ENCODE measurements at places on chromosomes 3 and 15. TPM values are rescaled to one million over a fixed set of nuclear protein-coding genes. Genes with fewer than 3 reads are reported as not detected.

GRCh38 chr3:169150920-169151319 is 512.6 kb downstream of the MECOM start:
- no peaks in the 10 kb centered on the region for H3K36me3 ChIP-seq
- peaks cover 46% of the 10 kb centered on the region for H3K27me3 ChIP-seq
- peaks cover 5% of the 10 kb centered on the region for H3K4me1 ChIP-seq
- H3K27ac ChIP-seq: no peak overlapping the region

- no peaks in the 10 kb centered on the region for H3K4me1 ChIP-seq
- no peak overlapping the region for H3K27ac ChIP-seq
- H3K4me3 ChIP-seq: no peak overlapping the region
Observed at GRCh38 chr3:197149-197827, 725 bp downstream of the CHL1 start.

- H3K4me3 ChIP-seq: no peak within 1 kb of the TSS
- DNase-seq: peak; percentile 97
- H3K4me1 ChIP-seq: no peaks in the 10 kb centered on the region
- no peaks in the 10 kb centered on the region for H3K36me3 ChIP-seq
Observed at GRCh38 chr3:187139126-187139894, at the start of gene RPL39L. TSS of gene RPL39L (minus strand) at chr3:187139496. CDS start at chr3:187121300, 18,196 bp downstream.

The GPR15 gene
- not detected for total RNA-seq

DNA sequence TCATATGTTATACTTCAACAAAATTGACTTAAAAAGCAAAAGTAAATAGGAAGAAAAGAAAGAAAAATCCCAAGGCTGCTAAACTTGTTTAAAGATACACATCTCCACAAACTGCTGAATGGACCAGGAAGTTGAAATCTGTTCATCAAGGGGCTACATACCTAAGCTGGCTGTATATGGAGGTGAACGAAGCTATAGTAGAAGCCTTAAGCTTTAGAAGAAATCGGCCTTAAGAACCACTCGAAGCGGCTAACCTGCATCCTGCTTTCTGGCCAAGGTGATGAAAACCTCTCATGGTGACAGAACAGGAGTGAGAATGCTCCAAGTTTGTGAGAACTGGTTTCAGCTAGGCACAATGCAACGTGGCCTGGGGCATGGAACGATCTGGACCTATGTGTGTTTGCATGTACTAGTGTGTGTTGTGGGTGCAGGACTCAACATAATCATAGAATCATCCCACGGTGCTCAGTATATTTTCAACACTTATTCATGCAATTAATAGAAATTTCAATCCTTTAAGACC is 31.3 kb upstream of the SPTBN5 start:
- peaks cover 15% of the 10 kb centered on the region for H3K36me3 ChIP-seq
- H3K4me1 ChIP-seq: peaks cover 19% of the 10 kb centered on the region
- no peaks in the 10 kb centered on the region for H3K27me3 ChIP-seq
- DNase-seq: no peak
- H3K27ac ChIP-seq: no peak overlapping the region
- H3K4me3 ChIP-seq: no peak overlapping the region

The FILIP1L gene
- total RNA-seq: 0.45 TPM

- no peak overlapping the region for H3K4me3 ChIP-seq
- no peak overlapping the region for H3K27ac ChIP-seq
Observed at GRCh38 chr3:94098452-94098851, 35.6 kb downstream of the NSUN3 start.

The MOBP gene
- 0.92 TPM for total RNA-seq

The HRG gene
- not detected for total RNA-seq
